ENCODE measurements at places on chromosomes 12 and 14. TPM values are rescaled to one million over a fixed set of nuclear protein-coding genes. Genes with fewer than 3 reads are reported as not detected.

The CELA1 gene
- not detected for total RNA-seq

The IFI27L1 gene
- total RNA-seq: 20.5 TPM

The IAPP gene
- not detected for total RNA-seq

The PTPN21 gene
- 8.7 TPM for total RNA-seq

The P2RX2 gene
- not detected for total RNA-seq

The RNF212B gene
- not detected for total RNA-seq

The TESPA1 gene
- total RNA-seq: not detected

The KLRG1 gene
- total RNA-seq: 1.7 TPM

The NUAK1 gene
- total RNA-seq: 8.8 TPM

The RND1 gene
- 17.8 TPM for total RNA-seq

The TEX52 gene
- total RNA-seq: not detected

The INHBC gene
- 0.05 TPM for total RNA-seq

The COCH gene
- 21.4 TPM for total RNA-seq

The CHST11 gene
- 34.0 TPM for total RNA-seq

The TCP11L2 gene
- total RNA-seq: 3.0 TPM

The KRT6C gene
- not detected for total RNA-seq

The EML5 gene
- 0.76 TPM for total RNA-seq

The LBHD2 gene
- total RNA-seq: not detected

The TAS2R42 gene
- total RNA-seq: not detected

The ZNF26 gene
- 11.1 TPM for total RNA-seq

The ABCC9 gene
- not detected for total RNA-seq

The ACOT4 gene
- 1.9 TPM for total RNA-seq

The EPYC gene
- not detected for total RNA-seq

The GLT8D2 gene
- 0.25 TPM for total RNA-seq

The KERA gene
- total RNA-seq: not detected

The SDS gene
- total RNA-seq: 0.42 TPM

The FAM90A1 gene
- total RNA-seq: 0.07 TPM

The PELI2 gene
- 0.93 TPM for total RNA-seq

The BMP4 gene
- 2.0 TPM for total RNA-seq

The HNRNPC gene
- 1,109 TPM for total RNA-seq

The ERP29 gene
- 125 TPM for total RNA-seq

The STX2 gene
- total RNA-seq: 23.1 TPM

The SYCP3 gene
- not detected for total RNA-seq

The IGFBP6 gene
- total RNA-seq: 250 TPM

The IL31 gene
- not detected for total RNA-seq

The INSM2 gene
- total RNA-seq: not detected

The GALNT9 gene
- 4.4 TPM for total RNA-seq

The RPGRIP1 gene
- 0.23 TPM for total RNA-seq

The NR1H4 gene
- 0.08 TPM for total RNA-seq

The SERPINA10 gene
- 0.04 TPM for total RNA-seq

The PMCH gene
- not detected for total RNA-seq

The GALNT6 gene
- 4.0 TPM for total RNA-seq

The VTI1B gene
- 90.6 TPM for total RNA-seq

The DNAI7 gene
- total RNA-seq: 0.18 TPM

The PPM1H gene
- 7.1 TPM for total RNA-seq

The PCED1B gene
- total RNA-seq: 44.4 TPM

The KCNMB4 gene
- total RNA-seq: 0.47 TPM

The MFAP5 gene
- total RNA-seq: 0.14 TPM

The RNASE7 gene
- not detected for total RNA-seq

The RD3L gene
- not detected for total RNA-seq

The KRT72 gene
- not detected for total RNA-seq

The SOAT2 gene
- 0.18 TPM for total RNA-seq

The ACVR1B gene
- 16.7 TPM for total RNA-seq

The C14orf180 gene
- not detected for total RNA-seq

The PRB3 gene
- total RNA-seq: not detected

The RASSF8 gene
- 11.2 TPM for total RNA-seq

The KRT83 gene
- 6.5 TPM for total RNA-seq

The VIPAS39 gene
- total RNA-seq: 15.3 TPM

The RHOJ gene
- not detected for total RNA-seq

Measured in A549 treated with CORT108297 at 1 μM for 4 hours (cell line).